Endodermal cell (in vitro differentiated cells): ENCODE measurements at places on chromosomes 3 and 15. TPM values are rescaled to one million over a fixed set of nuclear protein-coding genes. Genes with fewer than 3 reads are reported as not detected.

GRCh38 chr3:119747357-119747756 is 34.5 kb upstream of the NR1I2 start:
- H3K27me3 ChIP-seq, result no peaks in the 10 kb centered on the region
- no peak overlapping the region for H3K27ac ChIP-seq
- H3K4me1 ChIP-seq, result no peaks in the 10 kb centered on the region
- no peak for DNase-seq
- H3K36me3 ChIP-seq, result no peaks in the 10 kb centered on the region

- no peaks in the 10 kb centered on the region for H3K27me3 ChIP-seq
- DNase-seq, result no peak
- no peak within 1 kb of the TSS for H3K4me3 ChIP-seq
- H3K36me3 ChIP-seq, result no peaks in the 10 kb centered on the region
Observed at GRCh38 chr15:76011627-76012551, at the start of gene NRG4. TSS of gene NRG4 (minus strand) at chr15:76012424. CDS start at chr15:76011230, 1,194 bp downstream.

GRCh38 chr3:46935168-46935858 is 41.2 kb downstream of the CCDC12 start:
- H3K4me3 ChIP-seq, result peak overlapping the region; percentile 46
- no peak overlapping the region for H3K27ac ChIP-seq
- H3K36me3 ChIP-seq, result peaks cover 52% of the 10 kb centered on the region
- H3K27me3 ChIP-seq, result no peaks in the 10 kb centered on the region

Gene EPHA6
- 2.6 and 4.6 TPM in 2 replicates for total RNA-seq

Gene MINAR1
- 0.42 to 1.2 TPM (median 1.2 TPM) in 3 replicates for total RNA-seq
